ENCODE measurements at places on chromosomes 13 and 19.

DNA sequence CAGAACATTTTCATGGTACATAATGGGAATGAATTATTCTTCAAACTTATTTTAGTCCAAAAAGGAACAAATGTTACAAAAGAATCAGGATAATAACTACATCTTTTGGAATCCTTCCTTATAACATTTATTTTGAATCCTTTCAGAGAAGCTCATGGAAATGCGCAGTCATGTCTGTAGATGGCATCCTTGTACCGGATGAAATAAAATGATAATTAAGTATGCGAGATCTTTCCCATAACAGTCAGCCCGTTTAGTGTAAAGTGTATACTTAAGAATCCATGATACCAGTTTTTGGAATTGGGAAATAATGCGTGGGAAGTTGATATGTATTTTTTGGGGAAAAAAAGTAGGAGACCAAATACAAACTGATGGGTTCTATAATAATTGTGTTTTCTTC is 418.8 kb downstream of the GPC5 start:
- no peak for DNase-seq

- DNase-seq = no peak
Observed at GRCh38 chr13:43546251-43546650, 240.5 kb downstream of the ENOX1 start.

- no peak for DNase-seq
Observed at GRCh38 chr13:90305796-90306195, 1041.7 kb upstream of the MIR17HG start.

GRCh38 chr13:106678646-106679418 is 110.9 kb upstream of the ARGLU1 start:
- no peak for DNase-seq

DNA sequence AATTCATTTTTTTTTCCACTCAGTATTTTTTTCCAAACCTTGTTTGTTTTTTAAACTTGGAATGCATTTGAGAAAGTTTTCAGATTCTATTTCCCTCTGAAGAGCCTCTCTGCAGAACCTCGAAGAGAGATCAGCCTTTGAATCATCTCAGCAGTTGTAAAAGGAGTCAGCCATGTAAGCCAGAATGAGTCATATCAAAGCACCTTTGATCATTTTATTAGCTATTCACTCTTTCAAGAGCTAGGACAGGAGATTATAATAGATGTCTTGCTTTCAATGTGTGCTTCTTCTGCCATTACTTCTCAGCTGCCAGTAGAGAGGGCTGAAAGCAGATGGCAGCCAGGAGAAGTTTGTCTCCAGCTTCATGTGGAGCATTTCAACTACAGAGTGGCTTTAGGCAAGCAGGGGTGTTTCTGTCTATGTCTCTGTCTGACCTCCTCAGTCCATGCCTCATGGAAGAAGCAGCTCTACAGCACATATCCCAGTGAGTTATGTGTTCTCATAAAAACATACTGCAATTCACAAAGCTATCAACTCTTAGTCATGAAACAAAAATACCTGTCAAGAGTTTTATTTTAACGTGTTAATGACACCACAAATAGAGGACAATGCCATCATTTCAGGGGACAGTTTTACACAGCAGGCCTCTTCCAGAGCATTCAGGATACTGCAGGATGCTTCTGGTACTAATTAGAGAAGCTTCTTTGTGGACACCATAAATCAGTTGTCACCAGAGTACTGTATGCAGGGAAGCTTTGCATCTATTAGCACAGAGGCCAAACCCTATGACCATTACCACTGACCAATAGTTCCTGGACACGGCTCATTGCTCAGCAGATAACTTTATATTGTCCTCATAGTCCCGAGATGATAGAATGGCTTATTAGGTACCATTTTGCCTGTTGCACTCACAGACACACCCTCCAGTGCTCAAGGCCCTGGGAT is 94.3 kb downstream of the NHLRC3 start:
- no peak for DNase-seq

DNA sequence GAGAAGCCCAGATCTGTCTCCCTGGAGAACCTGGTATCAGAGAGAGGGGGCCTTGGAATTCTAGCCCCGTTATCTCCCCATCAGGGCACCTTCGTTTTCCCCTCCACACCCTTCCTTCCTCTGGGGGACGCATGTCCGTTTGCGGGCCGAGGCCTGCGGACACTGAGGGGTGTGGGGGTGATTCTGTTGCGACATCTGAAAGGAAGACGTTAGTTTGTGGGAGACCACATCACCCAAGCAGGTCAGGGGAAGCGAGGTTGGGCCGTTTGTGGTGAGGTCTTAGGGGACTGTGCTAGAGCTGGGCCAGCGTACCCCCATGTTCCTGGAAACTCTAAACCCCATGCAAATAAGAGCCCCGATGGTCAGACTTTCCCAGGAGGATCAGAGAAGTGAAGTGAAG is 3.7 kb upstream of the HSH2D start:
- peak; percentile 34 for DNase-seq

DNA sequence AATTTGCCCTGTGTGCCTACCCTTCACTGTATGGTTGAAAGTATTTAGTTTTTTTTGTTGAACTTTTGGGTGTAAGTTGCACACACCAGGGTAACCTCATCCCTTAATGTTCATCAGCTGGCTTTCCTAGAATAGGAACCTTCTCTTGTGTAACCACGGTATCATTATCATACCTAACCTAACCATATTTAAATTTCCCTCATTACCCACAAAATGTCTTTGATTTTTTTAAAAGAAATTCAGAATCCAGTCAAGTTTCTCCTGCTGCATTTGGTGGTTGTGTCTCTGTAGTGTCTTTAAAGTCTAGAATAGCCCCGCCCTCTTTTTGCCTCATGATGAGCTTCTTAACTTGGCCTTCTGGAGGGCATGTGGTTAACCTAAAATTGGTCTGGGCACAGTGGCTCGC is 80.3 kb downstream of the RYR1 start:
- no peak for DNase-seq

DNA sequence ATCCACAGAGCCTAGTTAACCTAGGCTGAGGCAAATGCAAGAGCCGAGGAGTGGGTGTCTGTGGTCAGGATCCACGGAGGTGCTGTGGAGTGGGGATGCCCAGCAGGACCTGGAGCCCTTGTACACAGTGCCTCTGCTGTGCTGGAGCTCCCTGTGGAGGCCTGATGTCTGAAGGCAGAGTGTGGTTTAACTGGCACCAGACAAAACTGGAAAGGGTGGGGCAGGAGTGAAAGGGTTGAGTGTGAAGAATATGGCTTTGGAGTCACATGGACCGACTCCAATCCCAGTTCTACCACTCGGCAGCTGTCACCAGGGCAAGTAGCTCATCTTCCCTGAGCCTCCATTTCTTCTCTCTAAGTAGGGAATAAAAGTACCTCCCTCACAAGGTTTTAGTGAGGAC is 60.3 kb upstream of the GPR12 start:
- no peak for DNase-seq

DNA sequence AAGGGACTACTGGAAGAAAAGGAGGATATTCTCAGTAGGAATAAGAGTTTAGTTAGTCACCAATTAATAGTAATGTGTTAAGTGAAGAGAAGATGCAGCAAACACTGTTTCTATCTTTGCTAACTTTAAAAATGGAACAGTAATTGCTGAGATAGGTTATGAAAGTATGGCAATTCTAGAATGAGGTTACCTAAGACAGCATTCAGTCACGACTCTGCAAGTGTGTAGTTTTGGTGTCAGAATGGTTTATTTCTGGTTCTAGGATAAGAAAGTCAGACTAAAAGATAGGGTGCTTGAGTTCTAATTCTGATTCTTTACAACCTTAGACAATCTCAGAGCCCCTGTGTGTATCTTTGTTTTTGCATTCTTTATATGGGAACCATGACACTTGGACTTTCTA is 138.1 kb downstream of the POU4F1 start:
- no peak for DNase-seq

DNA sequence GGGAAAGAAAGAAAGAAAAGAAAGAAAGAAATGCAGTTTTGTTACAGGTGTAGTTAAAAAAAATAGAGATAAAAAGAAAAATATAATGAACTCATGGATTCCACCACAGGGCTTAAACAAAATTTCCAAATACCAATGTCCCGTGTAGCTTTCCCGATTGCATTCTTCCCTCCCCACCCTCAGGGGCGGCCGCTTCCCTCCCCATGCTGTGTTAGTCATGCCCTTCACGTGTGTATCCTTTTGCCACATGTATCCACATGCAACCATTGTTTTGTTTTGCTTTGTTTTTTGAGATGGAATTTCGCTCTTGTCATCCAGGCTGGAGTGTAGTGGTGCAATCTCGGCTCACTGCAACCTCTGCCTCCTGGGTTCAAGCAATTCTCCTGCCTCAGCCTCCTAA is 3.6 kb upstream of the KMT5C start:
- DNase-seq = no peak

GRCh38 chr13:50951366-50951765 is 41.8 kb downstream of the RNASEH2B start:
- DNase-seq = no peak

DNA sequence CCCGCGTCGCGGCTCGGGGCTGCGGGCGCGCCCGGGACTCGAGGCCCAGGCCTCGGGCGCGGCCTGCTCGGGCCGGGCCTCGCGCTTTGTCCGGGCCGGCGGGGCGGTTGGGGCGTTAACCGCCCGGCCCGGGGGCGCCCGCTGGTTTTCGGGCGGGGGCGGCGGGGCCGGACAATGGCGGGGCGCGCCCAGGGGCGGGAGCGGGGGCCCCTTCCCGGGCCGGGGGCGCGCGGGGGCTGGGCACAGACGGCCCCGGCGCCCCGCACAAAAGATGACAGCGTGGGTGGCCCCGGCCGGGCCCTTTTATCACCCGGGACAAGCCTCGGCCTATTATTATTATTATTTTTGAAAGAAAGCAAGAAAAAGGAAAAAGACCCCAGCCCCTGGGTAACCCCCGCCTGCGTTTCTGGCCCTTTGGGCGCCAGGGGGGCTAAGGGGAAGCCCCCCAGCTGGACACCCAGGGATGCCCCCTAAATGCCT is 419 bp downstream of the KDM4B start:
- DNase-seq = no peak

DNA sequence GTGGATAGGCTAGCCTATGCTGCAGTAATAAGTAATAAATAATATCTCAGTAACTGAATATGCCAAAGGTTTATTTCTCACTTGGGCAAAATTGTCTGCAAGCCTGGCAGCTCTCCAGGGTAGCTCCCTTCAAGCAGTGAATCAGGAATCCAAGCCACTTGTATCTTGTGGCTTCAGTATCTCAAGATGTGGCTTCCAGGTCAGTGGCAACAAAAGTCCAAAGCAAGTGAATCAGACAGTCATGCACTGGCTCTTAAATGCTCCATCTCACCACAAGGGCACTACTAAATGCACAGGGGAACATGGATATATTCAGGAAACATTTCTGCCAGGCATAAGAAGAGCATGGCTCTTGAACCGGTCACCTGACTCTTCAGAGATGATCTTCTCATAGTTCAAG is 126.3 kb downstream of the KCTD12 start:
- no peak for DNase-seq

DNA sequence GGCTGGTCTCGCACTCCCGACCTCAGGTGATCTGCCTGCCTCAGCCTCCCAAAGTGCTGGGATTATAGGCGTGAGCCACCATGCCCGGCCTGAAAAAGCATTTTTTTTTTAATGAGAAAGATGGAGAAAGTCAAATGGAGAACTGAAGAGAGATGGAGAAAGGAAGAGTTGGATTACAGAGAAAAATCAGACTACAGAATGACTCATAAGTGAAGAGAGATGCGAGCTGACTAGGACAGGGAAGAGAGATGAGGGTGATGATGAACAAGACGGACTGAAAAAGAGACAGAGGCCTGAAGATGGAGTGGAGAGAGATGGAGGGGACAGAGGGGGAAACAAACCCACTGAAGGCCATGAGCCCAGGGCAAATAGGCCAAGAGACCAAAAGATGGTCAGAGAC is 1.5 kb downstream of the DHX34 start:
- no peak for DNase-seq

DNA sequence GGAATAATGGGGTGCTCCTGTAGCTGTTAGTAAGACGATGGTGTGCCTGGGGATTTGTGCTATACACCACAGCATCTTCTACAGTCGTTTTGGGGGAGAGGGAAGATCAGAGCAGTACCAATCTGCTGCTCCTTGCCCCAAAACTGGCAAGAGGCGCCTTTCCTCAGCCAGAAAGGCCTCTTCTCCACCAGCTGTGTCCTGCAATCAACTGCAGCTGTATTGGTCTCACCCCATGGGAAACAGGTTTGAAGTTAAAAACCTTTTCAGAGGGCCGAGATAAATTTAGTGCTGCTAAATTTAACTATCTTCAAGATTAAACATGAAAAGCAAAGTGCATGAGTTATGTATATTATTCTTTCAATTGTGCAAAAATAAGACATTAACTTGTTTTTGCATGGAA is 1.2 kb upstream of the RNASEH2B start:
- DNase-seq = no peak

- no peak for DNase-seq
Observed at GRCh38 chr13:80070024-80070703, 270.8 kb downstream of the SPRY2 start.

DNA sequence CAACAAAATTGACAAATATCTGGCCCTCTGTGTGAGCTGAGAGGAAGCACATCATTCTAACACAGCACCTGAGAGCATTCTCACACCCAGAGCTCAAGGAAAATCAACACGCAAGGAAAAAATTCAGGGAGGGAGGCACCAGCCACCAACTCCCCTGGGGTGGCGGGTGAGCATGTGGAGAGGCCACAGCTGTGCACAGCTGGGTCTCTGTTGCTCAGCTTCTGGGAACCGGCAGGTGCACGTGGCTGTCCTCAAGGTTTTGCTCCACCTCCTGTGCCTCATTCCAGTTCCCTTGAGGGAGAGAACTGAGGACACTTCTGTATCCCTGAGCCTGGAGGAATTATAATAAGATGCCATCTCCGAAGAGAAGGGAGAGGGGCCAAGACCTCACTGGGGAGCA is 134.0 kb downstream of the USP12 start:
- no peak for DNase-seq

- DNase-seq = no peak
Observed at GRCh38 chr19:42532891-42533290, 4.6 kb upstream of the CEACAM1 start.

- DNase-seq = no peak
Observed at GRCh38 chr13:80336776-80337287, 4.1 kb downstream of the SPRY2 start.

- DNase-seq = no peak
Observed at GRCh38 chr19:31066385-31066784, 282.9 kb downstream of the TSHZ3 start.

DNA sequence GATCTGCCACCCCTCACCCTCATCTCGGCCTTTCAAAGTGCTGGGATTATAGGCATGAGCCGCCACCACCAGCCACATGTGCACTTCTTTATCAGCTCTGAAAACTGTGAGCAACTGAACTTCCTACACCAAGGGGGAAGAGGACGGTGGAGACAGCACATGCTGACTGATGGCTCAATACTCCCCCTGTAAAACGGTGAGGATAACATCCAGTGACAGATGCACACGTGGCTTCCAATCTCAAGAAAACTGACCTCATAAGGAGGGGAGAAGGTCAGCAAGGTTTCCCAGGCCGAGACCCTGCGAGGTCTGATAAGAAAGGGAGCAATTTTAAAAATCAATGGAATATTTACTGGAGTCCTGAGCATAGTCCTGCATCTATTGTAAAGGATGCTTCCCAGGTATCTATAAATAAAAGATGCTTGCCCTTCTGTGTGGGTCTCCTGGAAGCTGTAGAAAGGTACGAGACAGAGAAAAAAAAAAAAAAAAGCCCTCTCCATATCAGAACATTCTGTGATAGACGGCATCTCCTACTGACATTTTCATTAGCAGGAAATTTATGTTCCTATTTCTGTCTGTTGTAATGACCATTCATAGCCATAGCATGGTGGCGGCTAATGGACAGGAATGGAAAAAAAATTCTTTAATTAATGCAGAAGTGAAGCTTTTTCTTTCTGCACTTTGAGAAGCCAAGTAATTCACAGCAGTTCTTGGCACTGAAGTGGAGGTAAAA is 385.1 kb downstream of the ZNF536 start:
- no peak for DNase-seq

All from B cell (primary cell).